ENCODE measurements at places on chromosomes 13 and 19.

DNA sequence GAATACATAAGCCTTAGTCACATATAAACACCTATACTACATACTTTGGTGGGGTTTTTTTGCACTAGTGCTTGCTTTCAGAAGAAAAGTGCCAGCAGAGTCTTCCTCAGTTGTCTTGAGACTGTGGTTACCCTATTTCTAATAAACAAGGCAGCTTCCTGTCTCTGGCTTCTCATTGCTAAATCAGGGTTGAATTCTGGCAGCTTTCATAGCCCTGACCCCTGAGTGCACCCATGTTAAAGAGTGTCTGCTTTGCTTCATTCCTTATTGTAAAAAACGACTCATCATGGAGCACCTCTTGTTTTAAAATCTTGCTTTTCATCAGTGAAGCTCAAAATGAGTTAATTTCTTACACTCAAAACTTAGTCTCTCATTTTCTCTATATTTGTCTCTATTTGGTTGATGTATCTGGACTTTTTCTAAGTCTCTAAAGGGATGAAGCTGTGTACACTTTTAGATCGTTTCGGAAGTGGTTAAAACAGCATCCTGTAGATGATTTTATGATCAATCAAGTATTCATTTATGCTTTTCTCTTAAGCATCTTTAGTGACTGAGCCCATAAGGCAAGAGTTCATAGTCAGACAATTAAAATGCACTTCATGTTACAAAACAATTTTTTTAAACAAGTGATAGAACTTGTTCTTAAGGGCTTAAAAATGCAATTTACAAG, 72.1 kb downstream of the KLF12 start:
- peak; percentile 8 for DNase-seq

- DNase-seq, result peak; percentile 23
Measured at GRCh38 chr13:102825400-102825799, 20.4 kb upstream of the ERCC5 start.

- DNase-seq, result no peak
Measured at GRCh38 chr13:33105387-33106005, 89.3 kb downstream of the KL start.

DNA sequence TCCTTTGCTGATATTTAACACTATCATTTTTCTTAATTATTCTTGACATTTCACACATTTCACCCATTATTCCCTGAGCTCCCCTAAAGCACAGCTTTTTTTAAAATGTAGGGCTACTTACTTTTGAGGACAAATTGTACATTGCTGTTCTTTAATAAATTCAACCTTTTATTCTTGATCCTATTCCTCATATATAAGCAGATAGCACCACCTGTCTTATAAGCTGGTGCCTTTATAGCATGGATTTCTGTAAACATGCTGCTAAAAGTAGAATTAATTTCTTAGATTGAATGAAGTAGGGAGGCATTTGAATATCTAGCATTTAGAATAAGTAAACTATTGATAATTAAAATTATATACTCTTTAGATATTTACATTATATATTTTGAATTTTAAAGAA, 603.4 kb upstream of the PCDH9 start:
- DNase-seq, result no peak

- DNase-seq, result no peak
Measured at GRCh38 chr13:76828316-76828741, 57.9 kb downstream of the KCTD12 start.

DNA sequence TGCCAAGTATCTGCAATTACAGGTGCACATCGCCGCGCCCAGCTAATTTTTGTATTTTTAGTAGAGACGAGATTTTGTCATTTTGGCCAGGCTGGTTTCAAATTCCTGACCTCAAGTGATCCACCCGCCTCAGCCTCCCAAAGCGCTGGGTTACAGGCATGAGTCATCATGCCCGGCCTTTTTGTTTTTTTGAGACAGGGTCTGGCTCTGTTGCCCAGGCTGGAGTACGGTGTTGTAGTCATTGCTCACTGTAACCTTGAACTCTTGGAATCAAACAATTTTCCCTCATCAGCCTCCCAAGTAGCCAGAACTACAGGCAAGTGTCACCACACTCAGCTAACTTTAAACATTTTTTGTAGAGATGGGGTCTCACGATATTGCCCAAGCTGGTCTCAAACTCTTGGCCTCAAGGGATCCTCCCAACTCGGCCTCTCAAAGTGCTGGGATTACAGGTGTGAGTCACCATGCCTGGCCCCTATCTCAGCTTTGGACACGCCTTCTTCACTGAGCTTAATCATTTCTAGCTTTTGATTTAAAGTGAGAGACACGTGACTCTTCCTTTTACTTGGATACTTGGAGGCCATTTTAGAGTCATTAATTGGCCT, 4.0 kb upstream of the IRGC start:
- peak; percentile 41 for DNase-seq

- DNase-seq, result peak; percentile 67
Measured at GRCh38 chr13:20714161-20714560, 10.7 kb downstream of the IL17D start.

- no peak for DNase-seq
Measured at GRCh38 chr13:61084988-61085387, 330.7 kb downstream of the PCDH20 start.

DNA sequence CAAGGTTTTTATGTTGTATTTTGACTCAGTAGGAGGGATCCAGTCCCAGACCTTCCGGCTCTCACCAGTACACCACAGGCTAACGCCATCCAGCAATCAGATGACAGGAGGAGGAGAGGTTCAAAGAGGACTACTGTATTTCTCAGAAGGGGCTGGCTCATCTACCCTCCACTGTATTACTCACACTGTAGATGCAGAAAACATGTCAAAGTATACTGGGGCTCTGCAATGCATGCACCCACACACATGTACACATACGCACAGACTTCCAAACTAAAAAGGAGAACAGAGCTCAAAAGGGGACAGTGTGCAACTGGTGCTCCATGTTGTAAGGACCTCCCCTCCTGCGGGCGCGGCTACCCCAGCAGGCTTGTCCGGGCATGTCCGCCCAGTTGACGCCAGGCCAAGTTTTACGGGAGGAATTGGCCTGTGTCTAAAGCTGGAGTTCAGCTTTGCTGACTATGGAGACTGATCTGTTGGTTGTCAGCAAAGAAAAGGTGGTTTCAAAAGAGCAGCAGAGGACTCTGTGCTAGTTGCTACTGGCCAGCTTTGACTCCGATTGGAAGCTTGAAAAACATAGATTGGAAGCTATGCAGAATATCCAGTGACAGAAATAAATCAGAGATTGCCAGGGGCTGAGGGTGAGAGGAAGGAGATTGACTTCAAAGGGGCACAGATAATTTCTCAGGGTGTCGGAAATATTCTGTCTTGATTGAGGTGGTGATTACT, 314.2 kb downstream of the DLEU7 start:
- DNase-seq, result peak; percentile 88

- DNase-seq, result no peak
Measured at GRCh38 chr19:35509018-35509652, 4.3 kb downstream of the DMKN start.

GRCh38 chr19:50312967-50313811, 16.0 kb downstream of the KCNC3 start:
- DNase-seq, result no peak

DNA sequence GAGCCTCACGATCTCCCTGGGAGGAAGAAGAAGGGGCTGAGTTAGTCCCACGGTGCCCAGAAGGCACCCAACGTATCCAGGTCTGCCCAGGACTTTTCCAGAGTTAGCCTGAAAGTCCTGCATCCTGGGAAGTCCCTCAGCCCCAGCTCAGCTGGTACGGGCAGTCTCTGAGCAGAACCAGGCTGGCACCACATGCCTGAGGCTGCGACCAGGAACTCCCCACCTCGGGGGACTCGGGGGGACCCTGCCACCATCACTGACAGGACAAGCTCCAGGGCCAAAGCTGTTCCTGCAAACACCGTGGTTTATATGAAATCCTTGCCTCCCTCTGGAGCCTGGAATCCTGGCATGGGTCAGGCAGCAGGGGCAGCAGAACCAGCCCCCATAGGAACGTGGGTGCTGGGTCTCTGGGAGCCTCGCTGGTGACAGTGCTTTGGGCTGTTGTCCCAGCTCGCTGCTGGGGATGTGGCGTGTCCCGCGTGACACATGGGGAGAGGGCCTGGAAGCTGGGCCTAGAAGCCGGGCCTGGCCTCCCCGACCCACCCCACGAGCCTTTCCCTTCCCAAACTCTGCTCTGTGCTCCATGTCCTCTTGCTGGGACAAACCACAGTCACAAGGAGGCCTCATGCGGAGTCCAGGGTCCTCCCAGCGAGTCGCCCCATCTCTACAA, 55.5 kb downstream of the GNG7 start:
- DNase-seq, result no peak

DNA sequence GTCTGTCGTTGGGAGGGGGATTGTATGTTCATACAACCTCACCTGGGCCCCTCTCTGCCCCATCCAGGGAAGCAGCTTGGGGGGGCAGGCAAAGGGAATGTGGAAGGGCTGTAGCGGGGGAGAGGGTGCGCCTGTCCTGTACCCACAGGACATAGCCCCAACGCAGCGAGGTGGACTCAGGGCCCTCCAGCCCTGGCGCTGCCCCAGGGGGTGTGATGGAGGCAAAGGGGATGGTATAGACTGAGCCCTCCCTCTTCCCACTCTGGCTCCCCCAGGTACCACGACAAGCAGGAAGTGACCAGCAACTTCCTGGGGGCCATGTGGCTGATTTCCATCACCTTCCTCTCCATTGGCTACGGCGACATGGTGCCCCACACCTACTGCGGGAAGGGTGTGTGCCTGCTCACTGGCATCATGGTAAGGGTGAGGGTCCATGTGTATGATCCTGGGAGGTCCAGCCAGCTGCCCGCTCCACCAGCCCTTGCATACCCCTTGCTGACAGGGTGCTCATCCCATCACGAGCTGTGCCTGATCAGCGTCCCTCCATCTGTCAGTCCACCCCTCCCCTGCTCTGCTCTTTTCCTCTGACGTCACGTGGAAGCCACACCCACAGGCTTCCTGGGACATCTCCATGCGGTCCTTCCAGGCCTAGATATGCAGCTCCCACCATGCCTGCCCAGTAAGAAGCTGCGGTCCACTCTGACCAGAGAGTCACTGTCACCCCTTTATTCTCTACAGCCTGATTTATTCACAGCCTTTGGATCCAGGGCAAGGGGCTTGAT, 18.3 kb downstream of the KCNN1 start:
- peak; percentile 20 for DNase-seq

GRCh38 chr19:16234552-16235445, 37.1 kb downstream of the AP1M1 start:
- DNase-seq, result no peak

DNA sequence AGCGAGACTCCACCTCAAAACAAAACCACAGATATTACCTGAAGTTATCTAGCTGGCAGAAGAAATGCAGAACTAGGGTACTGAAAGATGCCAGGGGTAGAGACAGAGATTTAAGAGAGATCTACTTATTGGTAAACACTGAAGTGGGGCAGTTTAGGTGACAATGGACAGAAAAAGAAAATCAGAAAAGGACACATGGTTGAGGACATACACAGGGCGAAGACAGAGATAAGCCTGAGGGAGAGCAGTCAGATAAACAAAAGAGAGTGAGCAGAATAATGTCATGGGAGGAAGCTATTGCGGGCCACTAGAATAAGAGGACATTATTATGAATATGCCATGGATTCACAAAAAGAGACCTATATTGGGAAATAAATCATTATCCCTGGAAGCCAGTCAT, 3.3 kb downstream of the NEK5 start:
- no peak for DNase-seq

- DNase-seq, result peak; percentile 69
Measured at GRCh38 chr19:38319421-38320258, at the start of gene KCNK6. TSS of gene KCNK6 (plus strand) at chr19:38319845. CDS start at chr19:38319951, 106 bp downstream.

- DNase-seq, result no peak
Measured at GRCh38 chr19:3028305-3029064, 595 bp downstream of the TLE2 start.

DNA sequence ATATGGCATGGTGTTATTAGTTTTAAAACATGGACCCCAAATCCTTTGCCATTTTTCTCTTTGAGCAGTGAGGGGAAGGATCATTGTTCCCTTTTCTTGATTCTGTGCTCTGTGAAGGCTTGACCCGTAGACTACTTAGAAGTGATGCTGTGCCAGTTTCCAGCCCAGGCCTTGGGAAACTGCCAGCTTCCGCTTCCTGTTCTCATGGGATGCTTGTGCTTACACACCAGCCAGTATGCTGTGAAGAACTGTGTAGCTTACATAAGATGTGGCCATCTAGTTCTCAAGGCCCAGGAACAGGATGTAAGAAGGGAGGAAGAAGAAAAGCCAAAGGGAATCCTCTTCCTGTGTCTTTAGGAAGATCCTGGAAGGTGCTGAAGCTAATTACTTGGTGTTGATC, 180.9 kb downstream of the PCCA start:
- peak; percentile 59 for DNase-seq

- no peak for DNase-seq
Measured at GRCh38 chr19:18868380-18869022, 27.5 kb downstream of the CERS1 start.

DNA sequence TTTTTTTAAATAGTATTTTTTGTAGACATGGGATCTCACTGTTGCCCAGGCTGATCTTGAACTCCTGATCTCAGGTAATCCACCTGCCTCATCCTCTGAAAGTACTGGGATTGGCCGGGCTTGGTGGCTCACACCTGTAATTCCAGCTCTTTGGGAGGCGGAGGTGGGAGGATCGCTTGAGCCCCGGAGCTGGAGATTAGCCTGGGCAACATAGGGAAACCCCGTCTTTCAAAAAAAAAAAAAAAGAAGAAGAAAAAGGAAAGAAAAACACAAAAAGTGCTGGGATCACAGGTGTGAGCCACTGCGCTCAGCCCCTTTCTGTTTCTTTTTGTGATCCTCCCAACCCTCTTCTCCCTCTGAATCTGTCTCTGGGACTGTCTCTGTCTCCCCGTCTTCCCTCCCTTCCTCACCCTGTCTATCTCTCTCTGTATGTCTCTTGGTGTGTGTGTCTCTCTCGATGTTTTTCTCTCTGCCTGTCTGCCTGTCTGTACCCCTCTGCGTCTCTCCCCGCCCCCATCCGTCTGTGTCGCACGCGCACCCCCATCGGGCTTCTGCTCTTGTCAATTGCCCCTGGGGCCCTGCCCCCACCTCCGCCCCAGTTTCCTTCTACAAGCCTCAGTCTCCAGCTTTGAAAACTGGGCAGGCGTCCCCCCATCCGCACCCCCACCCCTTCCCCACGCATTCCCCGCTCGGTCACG, 540 bp upstream of the ZFP36 start:
- no peak for DNase-seq

GRCh38 chr13:97231118-97231828, 9.1 kb downstream of the MBNL2 start:
- DNase-seq, result peak; percentile 46

- no peak for DNase-seq
Measured at GRCh38 chr19:2782329-2782935, 641 bp downstream of the SGTA start.

- no peak for DNase-seq
Measured at GRCh38 chr19:55646889-55647731, 902 bp upstream of the CCDC106 start.

DNA sequence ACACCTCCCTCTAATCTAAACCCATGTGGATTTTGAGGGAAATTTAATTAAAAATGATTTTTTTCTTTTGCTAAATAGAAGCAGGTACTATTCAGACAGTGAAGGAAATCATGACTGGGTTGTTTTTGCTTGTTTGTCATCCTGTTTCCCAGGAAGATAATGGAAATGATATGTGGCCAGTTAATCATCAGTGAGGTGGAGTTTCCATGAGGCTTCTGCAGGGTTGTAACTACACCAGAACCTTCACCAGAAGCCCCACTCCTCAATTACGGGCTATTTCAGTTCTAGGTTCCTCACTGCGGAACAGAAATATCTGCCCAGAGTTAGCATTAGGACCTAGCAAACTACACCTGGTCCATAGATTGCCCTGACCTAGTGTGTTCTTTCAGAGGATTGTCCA, 394.0 kb downstream of the DLEU7 start:
- no peak for DNase-seq
